ENCODE measurements at places on chromosomes 6 and 20.

DNA sequence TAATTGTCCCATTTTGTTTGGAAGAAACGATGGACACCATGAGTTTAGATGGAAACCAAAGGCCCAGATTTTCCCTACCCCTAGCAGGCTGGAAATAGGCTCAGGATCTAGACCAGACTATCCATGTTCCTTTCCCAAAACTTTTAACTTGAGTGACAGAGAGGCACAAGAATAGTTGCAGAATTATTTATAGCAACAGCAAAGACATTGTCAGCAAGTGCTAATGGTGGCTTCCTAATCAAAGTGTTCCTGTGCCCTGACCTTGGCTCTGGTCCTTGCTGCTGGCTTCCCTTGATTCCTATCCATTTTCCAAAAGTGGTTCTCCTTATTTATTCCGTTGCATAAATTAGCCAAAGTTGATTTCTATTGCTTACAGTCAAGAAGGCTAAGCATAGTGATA, 103.1 kb downstream of the RNGTT start:
- no peak for DNase-seq

DNA sequence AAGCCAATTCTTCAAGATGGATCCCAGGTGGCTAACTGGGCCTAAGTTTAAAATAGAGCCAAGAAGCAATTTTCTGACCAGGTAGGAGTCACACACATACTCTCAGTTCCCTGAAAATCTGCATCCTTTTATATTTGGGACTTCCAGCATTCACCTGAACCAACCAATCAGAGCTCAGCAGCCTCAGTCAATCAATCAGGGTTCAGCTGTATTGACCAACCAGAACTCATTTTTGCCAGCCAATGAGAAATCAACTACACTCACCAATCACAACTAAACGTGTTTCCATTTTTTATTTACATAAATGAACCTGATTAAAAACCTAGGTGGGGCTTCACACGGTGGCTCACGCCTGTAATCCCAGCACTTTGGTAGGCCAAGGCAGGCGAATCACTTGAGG, 37.5 kb downstream of the SLC17A4 start:
- DNase-seq, result no peak

DNA sequence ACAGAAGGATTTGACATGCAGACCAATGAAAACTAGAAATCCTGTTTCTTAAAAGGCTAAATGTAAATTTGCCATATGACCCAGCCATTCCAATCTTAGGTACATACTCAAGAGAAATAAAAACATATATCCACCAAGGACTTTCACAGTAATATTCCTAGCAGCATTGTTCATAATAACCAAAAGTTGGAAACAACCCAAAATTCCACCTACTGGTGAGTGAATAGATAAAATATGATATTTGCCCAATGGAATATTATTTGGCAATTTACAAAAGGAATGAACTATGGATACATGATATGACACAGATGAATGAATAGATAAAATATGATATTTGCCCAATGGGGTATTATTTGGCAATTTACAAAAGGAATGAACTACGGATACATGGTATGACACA, 22.7 kb downstream of the MTCL3 start:
- DNase-seq, result no peak

GRCh38 chr6:168126566-168127383, 47.8 kb upstream of the FRMD1 start:
- no peak for DNase-seq

DNA sequence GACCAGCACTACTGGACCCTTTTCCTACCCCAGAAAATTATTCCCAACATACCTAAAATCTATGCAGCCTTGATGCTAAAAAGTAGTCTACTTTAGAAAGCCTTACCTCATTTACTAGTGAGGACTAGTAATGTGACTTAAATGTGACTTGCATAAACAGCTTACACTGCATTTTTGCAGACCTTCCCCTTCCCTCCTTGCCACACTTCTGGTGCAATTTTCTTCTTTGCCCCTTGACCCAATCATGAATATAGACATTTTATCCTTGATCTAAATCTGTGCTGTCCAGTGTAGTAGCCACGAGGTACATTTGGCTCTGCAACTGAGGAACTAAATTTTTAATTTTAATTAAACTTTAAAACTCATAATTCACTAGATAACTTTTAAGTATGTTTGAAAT, 7.0 kb upstream of the ZKSCAN8 start:
- DNase-seq, result no peak

GRCh38 chr6:17536586-17536985, 63.5 kb upstream of the FAM8A1 start:
- no peak for DNase-seq

GRCh38 chr6:12010635-12011275, 1.4 kb upstream of the HIVEP1 start:
- no peak for DNase-seq

- no peak for DNase-seq
Observed at GRCh38 chr6:73400656-73401055, 6.0 kb downstream of the DDX43 start.

DNA sequence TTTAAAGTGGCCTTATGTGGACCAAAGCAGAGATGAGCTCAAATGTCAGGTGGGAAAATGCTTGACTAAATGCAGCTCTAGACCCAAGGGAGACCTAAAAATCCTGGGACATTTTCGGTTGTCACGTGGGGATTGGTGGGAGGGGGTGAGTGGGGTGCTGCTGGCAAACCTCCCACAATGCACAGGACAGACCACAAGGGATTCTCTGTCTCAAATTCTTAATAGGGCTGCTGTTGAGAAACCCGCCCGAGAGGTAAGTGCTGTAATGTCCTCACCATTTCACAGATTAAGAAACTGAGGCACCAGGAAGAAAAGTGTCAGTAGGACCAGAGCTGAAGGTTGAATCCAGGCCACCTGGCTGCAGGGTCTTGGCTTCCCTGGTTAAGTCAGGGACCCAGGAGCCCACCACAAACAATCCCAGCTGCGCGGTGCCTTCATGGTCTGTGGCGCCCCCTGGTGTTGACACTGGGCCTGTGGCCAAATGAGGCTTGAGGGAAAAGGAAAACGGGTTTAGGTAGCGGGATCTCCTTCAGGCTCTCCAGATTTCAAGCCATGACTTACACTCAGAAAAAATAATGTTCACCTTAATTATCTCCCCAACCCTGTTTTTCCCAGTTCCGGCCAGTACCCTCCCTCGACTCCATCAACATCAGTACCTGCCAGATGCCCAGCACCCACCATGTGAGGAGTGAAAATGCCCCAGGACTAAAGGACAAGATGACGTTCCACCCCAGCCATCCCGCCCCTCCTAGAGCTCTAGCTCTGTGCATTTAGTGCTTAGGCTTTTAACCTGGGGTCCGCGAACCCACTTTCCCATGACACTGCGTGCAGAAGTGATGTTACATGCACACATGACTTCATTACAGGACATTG, 7.2 kb downstream of the HLA-G start:
- no peak for DNase-seq

DNA sequence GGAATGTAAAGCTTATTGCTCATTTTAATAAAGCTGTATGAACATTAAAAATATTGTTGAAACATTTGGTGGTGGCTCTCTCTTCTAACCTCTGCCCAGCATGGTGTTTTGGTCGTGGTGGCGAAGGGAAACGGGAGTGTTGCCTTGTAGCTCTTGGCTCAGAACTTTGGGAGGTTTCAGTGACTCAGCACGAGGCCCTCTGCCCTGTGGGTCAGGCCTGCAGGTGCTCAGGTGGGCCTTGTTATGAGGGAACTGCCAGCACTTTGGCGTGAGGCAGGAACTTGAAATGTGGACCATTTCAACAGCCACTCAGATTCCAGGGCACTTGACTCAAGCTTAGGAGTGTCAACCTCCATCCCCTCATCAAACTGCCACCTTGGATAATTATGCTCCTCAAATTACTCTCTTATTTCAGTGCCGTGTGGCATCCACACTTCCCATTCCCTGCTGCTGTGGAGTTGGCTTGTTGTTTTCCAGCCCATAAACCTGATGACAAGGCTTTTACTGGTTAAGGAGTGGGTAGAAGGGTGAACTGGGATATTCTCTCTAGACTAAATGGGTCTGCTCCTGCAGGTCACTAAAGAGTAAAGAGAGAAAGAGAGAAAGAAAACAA, 36.3 kb downstream of the PRDM1 start:
- DNase-seq, result no peak

- no peak for DNase-seq
Observed at GRCh38 chr6:150169609-150170008, 26.8 kb downstream of the PPP1R14C start.

DNA sequence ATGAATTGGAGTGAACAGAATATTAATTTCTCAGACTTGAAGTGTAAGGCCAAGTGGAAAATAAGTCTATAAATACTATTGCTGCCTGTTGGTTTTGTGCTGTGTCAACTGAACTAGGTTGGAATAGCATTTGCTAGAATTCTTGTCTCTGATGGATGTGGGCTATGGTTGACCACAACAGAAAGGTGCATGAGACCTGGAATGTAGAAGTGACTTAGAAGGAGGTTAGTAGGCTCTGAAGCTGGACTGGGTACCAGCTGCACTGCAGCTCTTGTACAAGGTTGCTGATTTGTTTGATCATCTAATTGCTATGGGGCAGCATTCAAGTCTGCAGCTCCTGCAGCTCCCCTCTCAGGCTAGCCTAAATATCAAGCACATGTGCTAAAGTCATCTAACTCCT, 479.0 kb upstream of the NRSN1 start:
- no peak for DNase-seq

DNA sequence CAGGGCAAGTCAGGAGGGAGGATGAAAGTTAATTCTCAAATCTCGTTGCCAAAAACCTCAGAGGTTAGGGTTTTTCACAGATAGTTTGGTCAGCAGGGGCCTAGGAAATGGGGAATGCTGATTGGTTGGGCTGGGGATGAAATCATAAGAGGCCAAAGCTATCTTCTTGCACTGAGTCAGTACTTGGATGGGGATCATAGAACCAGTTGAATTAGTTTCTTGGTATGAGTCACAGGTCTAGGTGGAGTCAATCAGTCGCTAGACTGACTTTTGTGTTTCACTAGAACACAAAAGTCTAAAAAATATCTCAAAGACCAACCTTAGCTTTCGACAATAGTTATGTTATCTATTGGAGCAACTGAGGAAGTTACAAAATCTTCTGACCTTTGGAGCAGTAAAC, 368.5 kb downstream of the TBC1D32 start:
- DNase-seq, result no peak

DNA sequence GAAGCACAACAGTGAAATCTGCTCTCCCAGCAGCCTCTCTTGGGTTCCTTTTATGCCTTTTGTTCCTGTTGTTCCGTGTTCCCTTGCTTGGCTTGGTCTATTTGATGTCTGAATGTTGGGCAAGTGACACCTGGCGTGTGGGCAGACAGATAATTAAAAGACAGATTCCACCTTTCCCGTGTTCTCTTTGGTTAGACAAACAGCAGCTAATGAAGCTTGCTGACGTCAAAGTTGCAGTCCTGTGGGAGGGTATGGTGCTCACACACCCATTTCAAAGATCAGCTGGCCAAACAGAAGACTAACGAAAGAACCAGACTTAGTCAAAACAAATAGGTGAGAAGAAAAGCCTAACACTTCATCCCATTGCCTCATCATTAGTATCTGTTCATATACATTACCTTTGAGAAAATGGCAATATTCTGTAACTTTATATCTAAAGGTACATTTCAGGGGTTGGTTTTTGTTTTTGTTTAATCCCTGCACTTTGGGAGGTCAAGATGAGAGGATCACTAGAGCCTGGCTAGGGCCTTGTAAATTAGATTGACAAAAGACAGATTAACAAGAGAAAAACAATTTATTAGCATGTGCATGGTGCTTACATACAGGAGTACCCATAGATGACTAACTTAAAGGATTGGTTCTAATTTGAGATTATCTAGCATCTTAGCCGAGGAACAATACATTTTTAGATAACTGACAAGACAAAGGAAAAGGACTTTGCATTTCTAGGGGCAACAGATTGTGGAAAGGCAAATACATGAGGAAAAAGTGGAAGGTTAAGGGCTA, 48.9 kb upstream of the TNFRSF21 start:
- DNase-seq, result no peak

DNA sequence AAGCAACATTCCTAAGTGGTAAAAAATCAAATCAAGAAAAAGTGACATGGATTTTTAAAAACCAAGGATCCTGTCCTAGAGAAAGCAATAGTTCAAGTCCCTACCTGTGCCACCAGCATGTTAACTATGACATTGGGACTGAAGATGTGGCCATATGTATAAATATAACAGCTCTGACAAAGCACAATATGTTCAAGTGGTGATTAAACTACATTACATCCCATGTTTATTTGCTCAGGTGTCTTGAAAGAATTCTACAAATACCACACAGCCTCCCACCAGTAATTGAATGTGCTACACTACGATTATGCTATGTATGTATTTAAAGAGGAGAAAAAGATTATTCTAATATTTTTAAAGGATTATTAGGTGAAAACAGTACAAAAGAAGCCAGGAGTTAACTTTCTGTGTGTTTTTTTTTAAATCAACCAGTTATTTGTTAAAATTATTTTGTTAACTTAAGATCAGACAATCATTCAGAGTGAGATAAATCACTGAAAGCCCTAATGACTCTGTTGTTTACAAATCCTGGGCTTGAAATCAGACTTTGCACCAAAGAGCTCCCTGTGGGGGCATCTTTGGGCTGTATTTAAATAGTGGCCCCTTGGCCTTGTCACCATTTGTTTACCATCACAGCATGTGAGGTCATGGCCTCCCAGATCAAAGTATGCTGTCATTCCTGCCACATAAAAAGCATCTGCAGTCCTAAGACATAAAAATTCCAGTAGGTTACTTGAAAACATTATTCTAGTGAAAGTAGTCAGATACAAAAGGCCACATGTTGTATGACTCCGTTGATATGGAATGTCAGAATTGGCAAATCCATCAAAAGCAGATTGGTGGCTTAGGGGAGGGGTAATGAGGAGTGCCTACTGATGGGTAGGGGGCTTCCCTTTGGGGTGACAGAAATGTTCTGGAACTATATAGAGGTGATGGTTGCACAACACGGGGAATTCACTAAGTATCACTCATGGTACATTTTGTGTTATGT, 17.1 kb downstream of the TTLL2 start:
- no peak for DNase-seq

- peak; percentile 18 for DNase-seq
Observed at GRCh38 chr6:121522265-121522664, 86.8 kb downstream of the GJA1 start.

Data from T1000 (cell line).